ENCODE measurements at places on chromosomes 12 and 14.
A peak's percentile ranks its signal among the peaks of the same experiment; 100 is the strongest.

- DNase-seq: no peak
Measured at GRCh38 chr14:102806447-102806846, 29.2 kb downstream of the TRAF3 start.

DNA sequence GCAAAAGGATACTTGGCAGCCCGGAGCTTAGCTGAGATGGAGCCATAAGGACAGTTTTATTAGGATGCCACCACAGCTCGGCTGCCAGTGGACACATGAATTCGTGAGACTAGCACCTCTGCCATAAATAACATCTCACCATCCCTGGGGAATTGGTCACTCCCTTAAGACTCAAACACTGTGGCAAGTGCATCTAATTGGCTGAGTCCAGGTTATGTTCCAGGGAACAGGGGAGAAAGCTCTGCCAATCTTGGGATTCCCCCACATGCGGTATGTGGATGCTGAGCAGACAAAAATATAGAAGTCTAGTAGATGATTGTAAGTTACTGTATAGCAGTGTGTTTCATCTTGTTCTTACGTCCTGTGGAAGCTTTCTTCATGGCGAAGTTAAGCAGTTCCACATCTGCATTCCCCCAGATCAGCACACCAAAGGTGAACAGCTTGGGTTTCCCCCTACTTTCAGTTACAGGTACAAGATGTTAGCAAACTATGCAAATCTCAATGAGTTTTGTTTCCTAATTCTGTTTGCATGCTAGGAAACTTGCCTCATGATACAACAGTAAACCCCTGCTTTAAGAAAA lies 131.1 kb downstream of the ETV6 start:
- DNase-seq: no peak

DNA sequence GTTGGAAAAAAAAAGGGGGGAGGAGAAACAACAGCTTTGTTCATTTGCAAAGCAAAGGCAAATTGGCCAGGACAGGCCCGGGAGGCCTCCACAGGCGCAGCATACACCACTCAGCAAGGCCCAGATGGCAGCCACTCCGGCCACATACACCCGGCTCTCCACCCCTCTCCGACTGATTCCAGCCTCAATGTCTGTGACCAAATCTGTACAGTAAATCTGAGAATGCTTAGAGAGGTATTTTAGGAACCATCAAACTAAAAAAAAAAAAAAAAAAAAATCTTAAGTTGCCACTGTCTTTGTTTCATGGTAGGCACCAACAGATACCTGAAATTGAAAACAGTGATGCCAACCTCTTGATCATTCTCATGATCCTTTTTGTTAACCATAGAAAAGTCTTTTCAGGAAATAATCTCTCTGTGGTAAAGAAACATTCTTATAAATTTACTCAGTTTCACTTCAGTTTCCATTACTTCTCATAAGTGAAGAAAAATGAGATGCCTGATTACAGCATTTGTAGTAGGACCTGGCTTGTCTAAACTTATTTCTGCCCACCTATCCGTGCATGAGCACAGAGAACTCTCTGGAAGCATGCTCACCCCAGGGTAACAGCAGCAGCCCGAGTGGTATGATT lies 20.2 kb downstream of the VPS37B start:
- no peak for DNase-seq

DNA sequence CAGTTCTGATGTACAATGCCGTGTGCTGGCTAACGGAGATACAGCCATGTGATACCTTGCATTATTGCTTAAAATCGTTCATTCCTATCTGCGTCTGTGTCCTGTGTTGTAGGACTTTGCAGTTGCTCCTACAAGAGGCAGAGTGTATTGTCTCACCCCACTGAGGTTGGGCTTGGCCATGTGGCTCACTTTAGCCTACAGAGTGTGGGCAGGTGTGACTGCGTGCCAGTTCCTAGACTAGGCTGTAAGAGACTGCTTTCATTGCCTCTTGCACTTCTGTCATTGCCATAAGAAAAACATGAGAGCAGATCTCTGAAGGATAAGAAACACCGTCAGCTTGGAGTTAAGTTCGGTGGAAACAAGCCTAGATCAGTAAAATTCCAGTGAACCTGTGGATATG lies 197.7 kb upstream of the CRY1 start:
- no peak for DNase-seq

DNA sequence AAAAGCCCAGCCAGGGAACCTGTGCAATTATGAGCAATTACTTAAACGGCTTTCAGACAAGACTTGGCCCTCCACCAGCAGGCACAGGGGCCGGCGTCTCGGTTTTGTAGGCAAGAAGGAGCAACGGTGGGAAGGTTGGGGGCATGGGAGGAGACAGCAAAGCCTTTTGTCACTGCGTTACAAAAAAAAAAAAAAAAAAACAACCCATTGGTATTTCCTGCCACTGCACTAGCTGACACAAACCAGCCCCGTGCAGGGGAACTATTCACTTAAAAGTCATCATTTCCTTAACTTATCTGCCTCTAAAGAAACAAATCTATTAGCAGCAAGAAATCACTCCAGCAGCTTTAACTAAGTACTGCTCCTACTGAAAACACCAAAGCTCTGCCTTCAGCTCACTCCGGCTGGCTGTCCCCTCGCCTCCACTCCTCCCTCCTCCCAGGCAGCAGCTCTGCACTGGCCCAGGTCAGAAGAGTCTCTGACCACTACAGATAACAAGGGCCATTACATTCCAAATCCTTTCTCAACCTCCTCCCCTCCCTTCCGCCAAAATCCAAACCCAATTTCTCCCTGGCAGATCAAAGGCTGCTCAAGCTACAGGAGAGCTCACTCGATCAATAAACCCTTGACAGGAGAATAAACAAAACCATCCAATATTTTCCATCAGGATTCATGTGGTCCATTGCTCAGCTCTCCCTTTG lies 105.2 kb upstream of the CDKN3 start:
- DNase-seq: no peak

DNA sequence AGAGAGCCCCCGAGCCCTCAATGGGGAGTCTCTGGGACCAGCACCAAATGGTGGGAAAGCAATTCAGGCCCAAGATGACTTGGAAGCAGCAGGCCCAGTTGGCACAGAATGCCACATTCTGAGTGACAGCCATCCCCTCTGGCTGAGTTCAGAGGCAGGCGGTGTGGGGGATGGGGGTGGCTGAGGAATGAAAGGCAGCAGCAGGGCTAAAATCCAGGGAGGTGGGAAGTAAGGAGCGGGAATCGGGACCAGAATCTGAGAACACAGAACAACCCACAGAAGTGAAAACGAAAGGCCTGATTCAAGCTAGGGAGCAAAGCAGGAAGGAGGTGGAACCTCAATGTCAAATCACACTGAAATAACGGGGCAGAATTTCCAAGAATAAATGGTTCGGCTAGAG lies 171.2 kb downstream of the CALM1 start:
- DNase-seq: no peak

GRCh38 chr12:104682790-104683279 lies 226.1 kb downstream of the CHST11 start:
- DNase-seq: no peak

DNA sequence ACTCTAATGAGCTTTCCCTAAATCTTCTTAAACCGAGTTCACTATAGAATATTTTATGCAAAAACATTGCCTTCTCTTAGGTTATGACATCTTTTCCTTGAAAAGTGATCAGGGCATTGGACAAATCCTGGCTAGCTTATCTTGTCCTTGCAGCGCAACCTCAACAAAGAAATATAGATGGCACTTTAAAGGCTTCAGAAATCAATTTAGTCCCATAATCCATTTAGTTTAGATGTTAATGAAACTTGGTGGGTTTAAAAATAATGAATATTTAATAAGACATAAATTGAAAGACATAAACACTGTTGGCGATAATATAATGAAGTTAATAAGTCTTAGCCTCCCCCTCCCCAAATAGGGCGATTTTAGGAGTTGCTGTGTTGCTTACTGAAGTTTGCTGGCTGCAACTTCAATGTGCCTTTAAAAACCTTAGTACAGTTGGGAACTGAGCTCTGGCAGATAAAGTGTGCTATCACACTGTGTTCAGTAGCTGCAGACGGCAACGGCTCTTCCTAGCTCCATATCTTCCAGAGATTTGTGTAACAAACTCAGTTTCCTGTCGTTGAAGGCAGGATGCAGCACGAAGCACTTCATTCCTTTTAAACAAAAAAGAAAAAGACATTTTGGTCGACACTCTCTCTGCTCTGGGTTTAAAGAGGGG lies 19.5 kb downstream of the PLXNC1 start:
- DNase-seq: no peak

DNA sequence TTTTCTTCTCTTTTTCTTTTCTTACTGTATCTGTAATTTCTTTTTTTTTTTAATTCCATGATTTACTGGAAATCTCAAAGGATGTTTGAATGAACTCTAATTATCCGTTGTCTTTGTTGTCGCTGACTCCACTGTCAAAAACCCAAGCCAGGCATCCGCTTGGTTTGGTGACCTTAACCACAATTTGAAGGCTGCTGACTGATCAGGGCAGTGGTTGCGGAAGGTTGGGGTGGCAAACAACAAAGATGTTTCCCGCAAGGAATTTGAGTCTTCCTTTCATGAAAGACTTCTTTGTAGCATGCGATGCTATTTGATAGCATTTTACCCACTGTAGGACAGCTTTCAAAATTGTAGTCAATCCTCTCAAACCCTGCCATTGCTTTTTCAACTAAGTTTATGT lies 1013.8 kb downstream of the DIO2 start:
- DNase-seq: no peak

DNA sequence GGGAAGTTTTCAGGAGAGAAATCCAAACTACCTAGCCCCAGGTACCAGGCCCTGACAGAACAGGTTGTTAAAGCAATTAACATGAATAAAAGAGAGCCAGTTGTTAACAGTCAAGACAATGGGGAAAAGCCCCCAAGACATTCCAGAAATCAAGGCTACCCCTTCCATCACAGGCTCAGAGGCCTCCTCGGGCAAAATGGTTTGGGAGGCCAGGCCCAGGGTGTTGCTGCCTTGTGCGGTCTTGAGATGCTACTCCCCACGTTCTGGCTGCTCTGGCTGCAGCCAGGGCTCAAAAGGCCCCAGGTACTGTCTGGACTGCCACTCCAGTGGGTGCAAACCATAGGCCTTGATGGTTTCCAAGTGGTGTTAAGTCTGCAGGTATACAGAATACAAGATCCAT lies 7.0 kb downstream of the CRY1 start:
- no peak for DNase-seq

DNA sequence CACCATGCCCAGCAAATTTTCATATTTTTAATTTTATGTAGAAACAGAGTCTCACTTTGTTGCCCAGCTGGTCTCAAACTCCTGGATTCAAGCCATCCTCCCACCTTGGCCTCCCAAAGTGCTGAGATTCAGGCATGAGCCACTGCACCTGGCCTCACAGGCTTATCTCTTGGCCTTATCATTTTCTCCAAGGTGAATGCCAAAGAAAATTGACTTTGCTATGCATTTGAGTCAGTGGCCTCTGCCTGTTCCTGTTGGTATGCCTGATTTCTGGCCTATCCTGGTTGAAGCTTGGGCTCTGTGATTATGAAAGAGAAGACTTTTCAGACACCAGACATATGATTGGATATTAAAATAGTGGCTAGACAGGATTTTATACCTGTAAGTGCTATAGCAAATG lies 34.2 kb downstream of the MANSC1 start:
- DNase-seq: no peak

DNA sequence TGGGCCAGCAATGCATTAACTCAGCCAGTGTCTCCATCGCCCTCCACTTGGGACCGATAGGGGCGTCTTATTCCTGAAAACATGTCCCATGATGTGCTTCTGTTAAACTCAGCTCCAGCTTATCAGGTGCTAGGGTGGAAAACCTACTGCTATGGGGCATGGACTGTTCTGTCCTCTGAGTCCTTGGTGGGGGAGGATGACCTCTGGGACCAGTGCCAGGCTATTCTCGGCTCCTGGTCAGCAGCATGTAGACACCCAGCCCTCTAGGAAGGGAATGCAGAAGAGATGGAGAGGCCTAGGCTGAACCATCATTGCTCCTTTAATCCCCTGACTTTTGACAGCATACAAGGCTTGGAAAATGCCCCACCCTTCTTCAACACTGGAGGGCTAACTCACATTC lies 486.2 kb downstream of the MED13L start:
- no peak for DNase-seq

GRCh38 chr12:58502841-58503240 lies 417.5 kb downstream of the LRIG3 start:
- peak; percentile 61 for DNase-seq

- DNase-seq: no peak
Measured at GRCh38 chr14:81589381-81590065, 55.9 kb upstream of the SEL1L start.

- no peak for DNase-seq
Measured at GRCh38 chr14:105941226-105942166, 415.1 kb downstream of the TMEM121 start.

- no peak for DNase-seq
Measured at GRCh38 chr14:94342334-94342934, 19.3 kb upstream of the SERPINA6 start.

DNA sequence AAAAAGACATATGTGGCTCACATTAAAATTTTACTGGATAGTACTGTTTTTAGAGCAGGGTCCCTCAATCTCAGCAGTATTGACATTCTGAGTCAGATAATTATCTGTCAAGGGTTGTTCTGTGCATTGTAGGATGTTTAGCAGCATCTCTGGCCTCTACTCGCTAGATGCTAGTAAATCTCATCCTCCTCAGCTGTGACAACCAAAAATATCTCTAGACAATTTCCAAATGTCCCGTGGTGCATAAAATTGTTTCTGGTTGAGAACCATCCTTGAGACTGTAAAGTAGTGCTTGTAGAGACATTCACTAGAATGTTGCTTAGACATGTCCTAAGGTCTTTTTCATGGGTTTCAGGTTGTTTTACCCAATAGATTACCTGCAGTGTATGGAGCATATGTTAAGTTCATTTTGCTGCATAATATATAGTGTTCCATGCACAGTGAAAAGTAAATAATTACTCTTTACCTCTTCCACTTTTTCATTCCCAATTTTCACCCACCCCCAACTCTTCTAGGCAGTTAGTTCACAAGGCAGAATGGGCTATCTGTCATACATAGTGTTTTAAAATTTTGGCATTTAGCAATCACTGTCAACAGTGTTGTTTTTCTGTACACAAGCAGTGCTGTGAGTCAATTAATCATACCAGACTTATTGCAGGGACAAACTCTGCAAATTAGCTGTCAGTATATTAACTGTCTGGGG lies 200.2 kb upstream of the SLC38A2 start:
- DNase-seq: no peak

DNA sequence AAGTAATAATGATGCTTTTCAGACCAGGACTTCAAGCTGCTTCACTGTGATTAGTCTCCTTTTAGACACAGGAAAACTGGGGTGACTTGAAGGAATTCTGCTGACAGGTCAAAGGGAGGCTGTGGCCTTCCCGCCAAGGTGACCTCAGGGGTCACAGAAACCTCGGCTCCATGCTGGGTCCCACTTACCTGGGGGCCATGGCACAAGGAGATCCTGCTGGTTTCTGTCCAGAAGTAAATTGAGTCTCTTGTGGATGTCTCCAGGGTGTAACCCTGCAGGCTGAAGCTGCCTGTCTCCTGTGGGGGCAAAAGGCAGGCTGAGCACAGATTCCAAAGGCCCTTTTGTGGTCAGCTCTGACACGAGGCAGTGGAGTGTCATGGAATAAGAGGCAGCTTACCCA lies 138.7 kb upstream of the MED13L start:
- DNase-seq: no peak

DNA sequence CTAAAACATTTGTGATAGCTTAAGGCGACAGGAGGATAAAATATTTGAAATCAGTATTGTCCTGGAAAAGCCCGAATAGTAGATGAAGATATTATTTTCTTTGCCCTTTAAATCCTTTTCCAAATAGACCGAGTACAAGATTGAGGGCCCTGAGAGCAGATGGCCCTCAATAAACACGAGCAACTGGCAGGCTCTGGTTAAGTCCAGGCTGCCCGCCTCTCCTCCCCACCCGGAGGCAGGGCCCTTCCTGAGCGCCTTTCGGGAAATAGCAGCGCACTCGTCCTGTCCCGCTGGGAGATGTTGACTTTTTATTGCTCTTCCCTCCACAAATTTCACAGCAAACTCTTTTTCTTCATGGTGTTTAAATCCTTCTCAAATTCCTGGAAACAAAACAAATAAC lies 50.8 kb upstream of the MAX start:
- no peak for DNase-seq
